ENCODE measurements at places on chromosomes 3 and 15.

DNA sequence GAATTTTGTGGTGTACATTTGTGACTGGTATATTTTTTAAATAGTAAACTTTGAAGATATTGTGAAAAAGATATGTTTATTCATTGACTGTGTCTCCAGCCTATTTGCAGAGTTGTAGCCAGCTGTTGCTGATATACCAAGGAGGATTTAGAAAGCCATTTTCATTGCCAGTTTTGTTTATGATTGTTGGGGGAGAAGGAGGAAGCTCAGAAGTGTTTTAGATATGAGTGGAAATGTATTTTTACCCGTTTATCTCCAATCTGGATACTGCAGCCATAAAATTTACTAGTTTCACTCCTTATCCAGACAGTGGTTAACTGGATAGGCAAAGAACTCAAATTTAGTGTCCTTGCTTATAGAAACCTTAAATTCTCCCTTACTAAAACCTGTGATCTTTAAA is 18.8 kb downstream of the ATP11B start:
- DNase-seq: no peak

DNA sequence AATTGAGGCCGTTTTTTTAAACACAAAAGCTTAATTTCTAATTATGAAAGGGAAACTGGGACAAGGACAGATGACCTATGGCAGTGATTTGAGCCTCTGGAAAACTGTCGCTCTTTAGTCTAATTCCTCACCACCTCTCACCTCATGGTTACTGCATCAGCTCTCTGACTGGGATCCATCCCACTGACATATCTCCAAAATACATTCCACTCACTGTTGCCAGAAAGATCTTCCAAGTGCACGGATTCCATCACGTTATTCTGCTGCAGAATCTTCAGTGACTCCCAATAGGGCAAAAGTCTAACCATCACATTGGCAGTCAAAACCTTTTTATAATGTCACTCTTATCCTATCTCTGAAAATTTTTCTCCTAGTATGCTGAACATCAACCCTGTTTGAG is 132.3 kb upstream of the MB21D2 start:
- DNase-seq: no peak

DNA sequence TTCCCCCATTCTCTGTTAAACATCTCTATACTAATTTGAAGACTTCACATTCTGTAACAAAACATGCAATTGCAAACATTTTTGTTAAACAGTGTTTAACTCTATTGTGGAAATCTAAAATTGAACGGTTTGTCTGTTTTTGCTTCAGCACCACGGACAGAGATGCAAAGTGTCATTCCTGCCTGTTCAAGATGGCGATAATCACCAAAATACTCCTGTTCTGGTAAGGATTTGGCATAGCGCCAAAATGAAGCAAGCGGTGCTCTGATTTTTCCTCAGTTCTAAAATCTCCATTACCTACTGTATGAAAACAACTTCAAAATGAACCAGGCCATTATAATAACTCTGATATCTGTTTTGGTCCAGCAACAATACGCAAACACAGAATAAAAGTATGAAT is 129.7 kb upstream of the TUSC7 start:
- no peak for DNase-seq

GRCh38 chr3:64961301-64961700 is 273.5 kb upstream of the ADAMTS9 start:
- DNase-seq: no peak

DNA sequence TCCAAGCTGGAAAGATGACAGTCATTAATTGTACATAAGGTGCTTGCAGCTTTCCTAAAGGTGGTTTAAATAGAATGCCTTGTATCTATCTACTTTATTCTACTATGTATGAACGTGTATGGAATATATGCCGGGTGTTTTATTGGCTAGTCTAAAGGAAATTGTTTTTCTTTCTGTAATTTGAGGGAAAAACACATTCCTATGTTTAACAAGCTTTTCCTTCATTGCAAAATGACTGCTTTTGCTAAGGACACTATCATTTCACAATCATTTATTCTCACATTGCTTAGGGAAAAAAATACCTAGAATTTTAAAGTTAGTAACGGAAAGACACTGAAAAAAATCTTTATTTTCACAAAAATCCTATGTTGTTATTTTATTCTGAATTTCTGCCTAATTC is 141.7 kb downstream of the WDR76 start:
- DNase-seq: no peak

- no peak for DNase-seq
Observed at GRCh38 chr3:11602886-11603527, 40.7 kb downstream of the VGLL4 start.
